ENCODE measurements at places on chromosomes 7 and 10. TPM values are rescaled to one million over a fixed set of nuclear protein-coding genes. Genes with fewer than 3 reads are reported as not detected.

The ZNF487 gene
- total RNA-seq = 2.5 TPM

- H3K36me3 ChIP-seq = no peaks in the 10 kb centered on the region
- no peak overlapping the region for H3K27ac ChIP-seq
- H3K4me3 ChIP-seq = no peak overlapping the region
- DNase-seq = no peak
These were observed 460.1 kb downstream of the PLXDC2 start for GRCh38 chr10:20276127-20276979.

GRCh38 chr10:50232261-50232639 lies 19.1 kb downstream of the ASAH2 start:
- no peak overlapping the region for H3K27ac ChIP-seq
- no peaks in the 10 kb centered on the region for H3K36me3 ChIP-seq
- H3K4me1 ChIP-seq = no peaks in the 10 kb centered on the region

GRCh38 chr7:48321319-48322010 lies 150.2 kb downstream of the ABCA13 start:
- no peak for DNase-seq
- H3K36me3 ChIP-seq = no peaks in the 10 kb centered on the region
- H3K4me3 ChIP-seq = no peak overlapping the region
- H3K27ac ChIP-seq = no peak overlapping the region
- H3K4me1 ChIP-seq = no peaks in the 10 kb centered on the region
- H3K27me3 ChIP-seq = no peaks in the 10 kb centered on the region

DNA sequence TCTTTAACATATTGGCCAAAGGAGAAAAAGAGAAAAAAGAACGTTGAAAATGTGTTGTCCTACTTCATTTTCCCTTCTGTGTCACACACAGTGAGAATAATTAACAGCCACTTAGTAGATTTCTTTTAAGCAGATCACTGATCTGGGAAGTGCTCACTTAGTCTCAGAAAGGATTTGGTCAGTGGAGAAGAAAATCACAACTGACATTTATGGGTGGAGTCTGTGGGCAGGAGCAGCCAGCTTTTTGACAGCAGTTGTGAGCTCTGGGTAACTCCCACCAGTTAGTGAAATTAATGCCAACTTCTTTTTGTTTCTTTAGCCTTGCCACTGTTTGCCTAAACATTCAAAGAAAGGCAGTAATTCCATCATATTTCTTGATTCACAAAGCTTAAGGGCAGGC lies 49.7 kb downstream of the CDK14 start:
- H3K27ac ChIP-seq = no peak overlapping the region
- H3K27me3 ChIP-seq = no peaks in the 10 kb centered on the region
- H3K4me3 ChIP-seq = no peak overlapping the region
- DNase-seq = no peak
- H3K36me3 ChIP-seq = no peaks in the 10 kb centered on the region

DNA sequence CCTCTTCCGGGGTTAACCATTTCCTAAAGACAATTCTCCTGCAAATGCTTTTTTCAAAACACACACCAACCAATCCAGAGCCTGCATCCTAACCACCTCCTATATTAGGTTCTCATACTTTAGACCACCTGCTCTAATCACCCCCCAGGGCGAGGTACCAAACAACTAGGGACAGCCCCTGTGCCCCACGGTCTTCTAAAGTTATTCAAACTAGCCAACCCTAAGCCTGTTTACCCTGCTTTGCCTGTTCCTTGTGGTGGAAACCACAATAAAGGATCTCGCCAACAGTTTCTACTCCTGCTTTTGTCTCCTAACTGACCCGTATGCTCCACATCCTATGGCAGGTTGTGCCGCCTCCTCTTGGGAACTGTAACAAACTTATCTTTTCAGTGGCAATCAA lies 21.1 kb downstream of the SP4 start:
- H3K27me3 ChIP-seq = no peaks in the 10 kb centered on the region
- no peaks in the 10 kb centered on the region for H3K4me1 ChIP-seq
- H3K4me3 ChIP-seq = no peak overlapping the region
- no peaks in the 10 kb centered on the region for H3K36me3 ChIP-seq

GRCh38 chr7:148277042-148277660 lies 313.4 kb upstream of the C7orf33 start:
- no peaks in the 10 kb centered on the region for H3K4me1 ChIP-seq
- no peaks in the 10 kb centered on the region for H3K27me3 ChIP-seq

GRCh38 chr10:91665842-91666241 lies 33.0 kb upstream of the PPP1R3C start:
- peaks cover 12% of the 10 kb centered on the region for H3K4me1 ChIP-seq
- no peaks in the 10 kb centered on the region for H3K27me3 ChIP-seq
- H3K27ac ChIP-seq = no peak overlapping the region

- H3K4me3 ChIP-seq = peak overlapping the region; percentile 36
- no peak for DNase-seq
- peaks cover 71% of the 10 kb centered on the region for H3K27me3 ChIP-seq
These were observed 5.8 kb upstream of the FEZF1 start for GRCh38 chr7:122310119-122311021.

- H3K27ac ChIP-seq = no peak overlapping the region
- no peak overlapping the region for H3K4me3 ChIP-seq
- no peaks in the 10 kb centered on the region for H3K36me3 ChIP-seq
- DNase-seq = no peak
- 0 out of 2 replicates have a peak, but pooled peaks cover 3% of the 10 kb centered on the region for H3K4me1 ChIP-seq
These were observed 22.6 kb upstream of the PSAP start for GRCh38 chr10:71873582-71874211.

Measured in IMR-90 (cell line).